ENCODE measurements at places on chromosomes 5 and 9.

DNA sequence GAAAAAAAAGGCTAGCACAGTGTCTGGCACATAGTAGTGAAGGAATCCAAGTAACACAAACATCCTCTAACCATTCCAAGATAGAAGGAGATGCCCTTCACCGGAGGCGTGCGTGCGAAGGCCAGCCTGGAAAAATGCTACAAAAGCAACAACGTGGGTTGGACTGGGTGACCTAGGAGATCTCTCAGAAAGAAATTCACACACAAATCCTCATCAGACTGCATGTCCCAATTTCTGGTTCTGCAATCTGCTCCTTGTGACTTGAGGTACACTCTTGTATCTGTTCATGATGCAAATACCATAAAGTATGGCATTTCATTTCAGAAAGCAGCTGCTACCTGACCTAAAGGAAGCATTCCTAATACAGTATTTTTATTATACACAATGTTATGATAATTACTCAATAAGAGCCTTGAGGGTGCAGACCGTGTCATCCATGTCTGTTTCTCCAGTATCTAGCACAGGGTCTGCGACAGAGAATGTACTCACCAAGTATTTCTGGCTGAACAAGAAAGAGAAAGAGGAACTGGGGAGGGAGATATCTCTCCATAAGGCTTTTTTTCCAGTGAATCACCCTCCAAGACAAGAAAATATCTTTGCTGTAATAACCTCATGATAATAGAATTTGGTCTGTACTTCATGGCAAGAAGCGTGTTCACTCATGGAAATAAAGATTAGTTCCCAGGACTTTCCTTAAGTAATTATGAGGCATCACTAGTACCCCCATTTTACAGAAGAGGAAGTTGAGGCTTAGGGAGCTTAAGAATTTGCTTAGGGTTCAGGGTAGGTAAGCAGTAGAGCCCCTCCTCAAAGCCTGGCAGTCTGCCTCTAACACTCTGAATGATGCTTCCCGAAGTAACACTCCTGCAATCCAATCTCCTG, 138.3 kb downstream of the CDK5RAP2 start:
- no peak for DNase-seq

GRCh38 chr5:50751064-50751657, 84.7 kb downstream of the PARP8 start:
- DNase-seq, result peak; percentile 69

- DNase-seq, result no peak
Measured at GRCh38 chr5:122977319-122977718, 59.2 kb downstream of the PPIC start.

DNA sequence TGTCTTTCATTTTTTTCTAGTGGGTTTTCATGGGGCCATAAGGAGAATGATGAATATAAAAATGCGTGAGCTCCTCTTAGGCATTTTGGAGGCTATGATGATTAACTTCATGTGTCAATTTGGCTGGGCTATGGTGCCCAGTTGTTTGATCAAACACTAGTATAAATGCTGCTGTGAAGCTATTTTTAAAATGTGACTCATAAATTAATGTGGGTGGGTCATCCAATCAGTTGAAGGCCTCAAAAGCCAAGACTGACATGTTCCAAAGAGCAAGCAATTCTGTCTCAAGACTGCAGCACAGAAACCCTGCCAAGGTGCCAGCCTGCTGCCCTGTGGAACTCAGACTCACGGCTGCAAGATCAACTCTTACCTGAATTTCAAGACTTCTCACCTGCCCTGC, 24.4 kb upstream of the ICE1 start:
- no peak for DNase-seq
